ENCODE measurements at places on chromosomes 12 and 14. TPM values are rescaled to one million over a fixed set of nuclear protein-coding genes. Genes with fewer than 3 reads are reported as not detected.

The EXOC3L4 gene
- total RNA-seq: 0.81 TPM

The P2RX7 gene
- total RNA-seq: not detected

The SELPLG gene
- 0.34 TPM for total RNA-seq

The KRT4 gene
- not detected for total RNA-seq

The A2M gene
- 346 TPM for total RNA-seq

The MYL2 gene
- total RNA-seq: not detected

The TMEM30B gene
- total RNA-seq: not detected

The GUCY2C gene
- not detected for total RNA-seq

The ZBTB25 gene
- 9.4 TPM for total RNA-seq

The AMHR2 gene
- not detected for total RNA-seq

The CCDC77 gene
- 17.1 TPM for total RNA-seq

The CFAP54 gene
- total RNA-seq: 0.15 TPM

The BEGAIN gene
- total RNA-seq: 7.0 TPM

The LALBA gene
- not detected for total RNA-seq

The FKBP11 gene
- 12.3 TPM for total RNA-seq

The AICDA gene
- not detected for total RNA-seq

The COCH gene
- total RNA-seq: 29.0 TPM

The ESPL1 gene
- 5.1 TPM for total RNA-seq

The IQSEC3 gene
- 41.4 TPM for total RNA-seq

The TCL1B gene
- not detected for total RNA-seq

The HOXC13 gene
- total RNA-seq: not detected

The DBX2 gene
- not detected for total RNA-seq

The KRT3 gene
- total RNA-seq: not detected

The ACVRL1 gene
- total RNA-seq: 0.39 TPM

The KRT74 gene
- not detected for total RNA-seq

The ACOT6 gene
- not detected for total RNA-seq

The HOXC12 gene
- total RNA-seq: not detected

All from glutamatergic neuron (in vitro differentiated cells).